ENCODE measurements at places on chromosomes 6 and 20. TPM values are rescaled to one million over a fixed set of nuclear protein-coding genes. Genes with fewer than 3 reads are reported as not detected.

The PSMB8 gene
- 353 TPM for total RNA-seq

The LAMP5 gene
- not detected for total RNA-seq

The FAM217A gene
- total RNA-seq: not detected

The PRICKLE4 gene
- not detected for total RNA-seq

The TTK gene
- total RNA-seq: 22.4 TPM

The ANKEF1 gene
- total RNA-seq: 0.32 TPM

The GHRH gene
- total RNA-seq: not detected

The SLC16A10 gene
- total RNA-seq: 2.8 TPM

The PROKR2 gene
- total RNA-seq: not detected

DNA sequence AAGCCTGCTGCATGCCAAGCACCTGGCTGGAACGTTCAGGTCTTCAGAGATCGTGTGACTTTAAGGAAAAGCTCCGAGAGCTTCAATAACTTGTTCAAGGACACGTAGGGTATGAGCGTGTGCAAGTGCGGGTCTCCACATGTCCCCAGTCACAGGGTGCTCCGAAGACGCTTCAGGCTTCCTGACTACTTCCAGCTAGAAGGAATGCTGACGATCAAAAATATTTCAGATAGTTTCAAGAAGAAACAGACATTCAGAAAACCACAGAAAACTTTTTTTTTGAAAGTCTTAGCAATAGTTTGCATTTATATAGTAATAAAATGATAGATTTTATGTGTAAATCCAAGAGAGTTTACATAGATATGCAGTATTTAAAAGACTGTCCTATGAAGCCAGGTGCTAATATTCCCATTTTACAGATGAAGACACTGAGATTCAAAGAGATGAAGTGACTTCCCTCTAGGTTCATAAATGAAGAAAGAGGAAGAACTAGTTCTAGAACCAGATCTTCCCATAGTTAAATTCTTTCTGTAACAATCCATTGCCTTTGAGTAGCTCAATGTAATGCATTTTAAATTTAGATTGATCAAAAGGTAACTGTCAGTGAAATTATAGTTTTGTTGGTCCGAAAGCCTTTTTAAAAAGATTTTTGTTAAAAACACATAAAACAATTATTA is 247.6 kb downstream of the MYLK4 start:
- no peak for DNase-seq
- H3K4me3 ChIP-seq: no peak overlapping the region
- no peaks in the 10 kb centered on the region for H3K36me3 ChIP-seq

DNA sequence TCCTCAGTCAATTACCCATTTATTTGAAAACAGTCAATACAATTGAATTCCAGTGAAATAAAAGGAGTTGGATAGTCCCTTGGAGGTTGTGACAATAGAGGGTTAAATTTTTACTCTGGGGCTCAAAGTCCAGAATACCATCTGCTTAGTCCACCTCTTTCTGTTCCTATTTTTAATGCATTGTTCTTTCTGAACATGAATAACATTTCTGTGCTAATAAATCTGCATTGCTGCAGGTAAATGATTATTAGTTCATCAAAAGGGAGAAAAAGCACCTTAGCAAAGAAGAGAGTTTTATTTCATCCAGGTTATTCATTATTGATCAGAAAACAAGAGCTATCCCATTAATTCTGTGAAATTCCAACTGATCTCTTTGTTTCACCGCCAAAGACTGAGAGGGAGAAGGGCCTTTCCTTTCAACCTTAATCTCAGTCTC is 166.1 kb upstream of the OLIG3 start:
- no peak overlapping the region for H3K4me3 ChIP-seq
- no peak for DNase-seq
- no peaks in the 10 kb centered on the region for H3K36me3 ChIP-seq
- H3K27ac ChIP-seq: no peak overlapping the region
- H3K4me1 ChIP-seq: peaks cover 49% of the 10 kb centered on the region

DNA sequence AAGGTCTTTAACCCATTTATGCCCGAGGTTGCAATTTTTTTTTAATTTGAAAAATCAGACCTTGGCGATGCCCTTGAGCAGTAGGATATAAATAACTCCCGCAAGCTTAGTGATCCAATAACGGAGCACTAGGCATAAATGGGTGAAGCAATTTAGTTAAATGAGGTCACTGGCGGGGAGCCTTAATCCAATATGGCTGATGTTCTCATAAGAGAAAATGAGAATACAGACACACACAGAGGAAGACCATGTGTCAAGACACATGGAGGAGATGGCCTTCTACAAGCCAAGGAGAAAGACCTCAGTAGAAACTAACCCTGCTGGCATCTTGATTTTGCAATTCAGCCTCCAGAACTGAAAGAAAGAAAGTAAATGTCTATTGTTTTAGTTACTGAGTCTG is 735 bp downstream of the SIRPG start:
- no peaks in the 10 kb centered on the region for H3K27me3 ChIP-seq
- H3K4me1 ChIP-seq: peaks cover 94% of the 10 kb centered on the region
- peak overlapping the region; percentile 89 for H3K4me3 ChIP-seq

- peaks cover 2% of the 10 kb centered on the region for H3K27me3 ChIP-seq
- no peaks in the 10 kb centered on the region for H3K36me3 ChIP-seq
- peaks cover 7% of the 10 kb centered on the region for H3K4me1 ChIP-seq
- no peak overlapping the region for H3K27ac ChIP-seq
- H3K4me3 ChIP-seq: no peak overlapping the region
- no peak for DNase-seq
Measured at GRCh38 chr20:2302384-2303060, 6.7 kb downstream of the TGM3 start.

DNA sequence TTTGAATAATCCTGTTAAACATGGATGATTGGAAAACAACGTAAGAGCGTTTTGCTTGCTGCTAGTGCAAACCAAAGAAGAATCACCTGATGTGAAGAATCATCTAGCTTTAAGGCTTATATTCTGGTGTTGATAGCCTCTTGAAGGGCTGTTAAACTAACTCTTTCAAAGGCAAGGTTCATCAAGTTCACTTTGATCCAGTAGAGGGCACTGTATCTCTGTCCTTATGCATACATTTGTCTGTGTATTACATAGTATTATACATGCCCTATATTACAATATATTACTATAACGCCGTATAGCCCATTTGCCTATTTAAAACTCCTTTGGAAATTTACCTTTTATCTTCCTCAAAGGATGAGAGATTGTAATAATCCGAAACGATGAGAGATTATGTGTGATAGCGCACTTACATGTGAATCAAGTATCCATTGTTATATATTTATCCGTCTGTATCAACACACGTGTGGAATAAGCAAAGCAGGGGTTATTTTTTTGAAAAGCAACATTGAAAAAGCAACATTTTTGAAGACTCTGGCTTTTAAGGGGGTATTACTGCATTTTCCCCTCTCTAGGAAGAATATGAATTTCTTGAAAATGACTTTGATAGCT is 50.8 kb upstream of the NRN1 start:
- H3K27ac ChIP-seq: no peak overlapping the region
- H3K36me3 ChIP-seq: no peaks in the 10 kb centered on the region
- peaks cover 18% of the 10 kb centered on the region for H3K27me3 ChIP-seq
- H3K4me1 ChIP-seq: no peaks in the 10 kb centered on the region

GRCh38 chr20:31608251-31608945 is 3.3 kb downstream of the ID1 start:
- no peak overlapping the region for H3K4me3 ChIP-seq
- H3K27ac ChIP-seq: no peak overlapping the region
- H3K36me3 ChIP-seq: no peaks in the 10 kb centered on the region
- H3K27me3 ChIP-seq: peaks cover 55% of the 10 kb centered on the region
- H3K4me1 ChIP-seq: peaks cover 27% of the 10 kb centered on the region

- H3K4me3 ChIP-seq: no peak overlapping the region
- DNase-seq: no peak
- H3K27me3 ChIP-seq: no peaks in the 10 kb centered on the region
Measured at GRCh38 chr20:9298906-9299305, 215.5 kb upstream of the LAMP5 start.

GRCh38 chr20:3420211-3420707 is 12.8 kb upstream of the DNAAF9 start:
- H3K27me3 ChIP-seq: peaks cover 4% of the 10 kb centered on the region
- peak overlapping the region; percentile 40 for H3K4me3 ChIP-seq
- peak overlapping the region; percentile 80 for H3K27ac ChIP-seq
- peak; percentile 62 for DNase-seq

DNA sequence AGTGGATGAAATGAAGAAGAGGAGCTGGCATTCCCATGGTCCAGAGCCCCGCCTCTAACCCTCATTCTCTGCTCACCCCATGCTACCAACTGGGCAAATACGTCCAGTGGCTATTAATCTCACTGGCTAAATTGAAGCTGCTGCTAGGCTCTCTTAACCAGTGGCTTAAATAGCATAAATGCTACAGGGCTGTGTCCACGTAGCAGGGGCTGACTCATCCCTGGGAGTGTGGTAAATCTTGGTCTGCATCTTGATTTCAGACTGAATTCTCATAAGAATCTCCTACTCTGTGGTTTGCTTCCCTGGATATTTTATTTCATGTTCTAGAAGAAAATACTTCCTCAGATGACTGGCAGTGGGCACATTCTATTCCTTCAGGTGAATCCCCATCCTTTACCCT is 193.1 kb upstream of the ARG1 start:
- DNase-seq: no peak
- H3K4me3 ChIP-seq: no peak overlapping the region
- H3K27ac ChIP-seq: no peak overlapping the region
- H3K4me1 ChIP-seq: no peaks in the 10 kb centered on the region

- no peaks in the 10 kb centered on the region for H3K36me3 ChIP-seq
- H3K27ac ChIP-seq: no peak overlapping the region
- H3K27me3 ChIP-seq: no peaks in the 10 kb centered on the region
Measured at GRCh38 chr6:124432620-124433019, 529.6 kb upstream of the RNF217 start.

- DNase-seq: no peak
- no peaks in the 10 kb centered on the region for H3K4me1 ChIP-seq
- H3K27me3 ChIP-seq: peaks cover 12% of the 10 kb centered on the region
- no peak overlapping the region for H3K27ac ChIP-seq
Measured at GRCh38 chr6:75762063-75762462, 13.0 kb downstream of the MYO6 start.

DNA sequence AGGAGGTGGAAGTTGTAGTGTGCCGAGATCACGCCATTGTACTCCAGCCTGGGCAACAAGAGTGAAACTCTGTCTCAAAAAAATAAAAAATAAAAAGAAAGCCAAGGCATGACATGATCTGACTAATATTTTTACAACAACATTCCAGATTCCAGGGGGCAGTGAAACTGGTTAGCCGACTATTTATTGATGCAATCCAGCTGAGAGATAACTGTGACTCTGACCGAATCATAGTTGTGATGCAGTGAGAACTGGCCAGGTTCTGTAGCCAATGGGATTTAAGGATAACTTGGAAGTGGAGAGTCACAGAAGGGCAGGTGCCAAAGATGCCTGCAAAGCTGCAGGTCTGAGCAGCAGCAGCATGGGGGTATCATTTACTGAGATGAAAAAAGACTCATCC is 82.9 kb upstream of the TSHZ2 start:
- no peak overlapping the region for H3K4me3 ChIP-seq
- no peak for DNase-seq
- H3K27ac ChIP-seq: no peak overlapping the region
- no peaks in the 10 kb centered on the region for H3K4me1 ChIP-seq

DNA sequence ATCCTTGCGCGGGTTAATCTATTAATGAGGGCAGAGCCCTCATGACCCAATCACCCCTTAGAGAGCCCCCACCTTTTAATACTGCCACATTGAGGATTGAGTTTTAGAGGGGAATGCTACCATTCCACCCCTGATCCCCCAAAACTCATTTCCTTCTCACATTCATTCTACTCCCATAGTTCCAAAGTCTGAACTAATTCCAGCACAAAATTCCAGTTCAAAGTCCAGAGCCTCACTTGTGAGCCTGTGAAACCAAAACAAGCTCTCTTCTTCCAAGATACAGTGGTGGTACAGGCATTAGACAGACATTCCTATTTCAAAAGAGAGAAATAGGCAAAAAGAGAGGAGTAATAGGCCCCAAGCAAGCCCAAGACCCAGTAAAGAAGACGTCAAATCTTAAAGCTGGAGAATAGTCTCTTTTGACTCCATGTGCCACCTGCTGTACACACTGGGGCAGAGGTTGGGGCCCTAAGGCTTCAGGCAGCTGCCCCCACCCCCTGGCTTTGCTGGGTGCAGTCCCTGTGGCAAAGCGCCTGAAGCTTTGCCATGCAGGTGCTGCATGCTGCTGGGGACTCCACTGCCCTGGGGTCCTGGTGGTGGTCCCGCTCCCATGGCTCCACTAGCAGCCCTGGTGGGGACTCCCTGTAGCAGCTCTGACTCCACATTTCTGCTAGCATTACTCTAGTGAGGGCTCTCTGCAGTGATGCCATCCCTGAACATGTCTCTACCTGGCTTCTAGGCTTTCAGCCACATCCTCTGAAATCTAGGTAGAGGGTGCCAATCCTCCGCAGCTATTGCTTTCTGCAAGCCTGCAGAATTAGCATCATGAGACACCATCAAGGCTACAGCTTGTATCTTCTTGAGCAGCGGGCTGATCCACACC is 41.3 kb downstream of the RSPH3 start:
- peaks cover 5% of the 10 kb centered on the region for H3K27me3 ChIP-seq
- no peak for DNase-seq
- H3K36me3 ChIP-seq: no peaks in the 10 kb centered on the region
- no peak overlapping the region for H3K4me3 ChIP-seq
- H3K4me1 ChIP-seq: peaks cover 13% of the 10 kb centered on the region

GRCh38 chr6:66553441-66553840 is 846.4 kb upstream of the EYS start:
- H3K27me3 ChIP-seq: no peaks in the 10 kb centered on the region
- H3K27ac ChIP-seq: no peak overlapping the region
- no peak for DNase-seq
- H3K36me3 ChIP-seq: no peaks in the 10 kb centered on the region

DNA sequence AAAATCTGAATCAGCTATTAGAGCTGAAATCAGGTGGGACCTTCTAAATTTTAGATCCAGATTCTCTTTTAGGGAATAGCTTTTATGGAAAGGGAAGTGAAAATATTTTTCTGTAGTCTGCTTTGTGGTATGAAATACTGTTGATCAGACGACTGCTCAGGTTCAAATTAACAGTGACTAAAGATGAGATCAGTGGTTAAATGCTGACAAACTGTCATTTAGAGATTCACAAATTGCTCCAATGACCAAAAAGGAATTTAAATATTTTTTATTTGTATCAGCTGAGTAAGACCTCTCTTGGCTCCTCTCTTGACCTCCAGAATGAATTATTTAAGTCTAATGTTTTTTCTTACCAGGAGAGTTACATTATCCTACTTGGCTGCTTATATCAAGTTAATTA is 77.3 kb downstream of the KCNQ5 start:
- no peak for DNase-seq
- H3K36me3 ChIP-seq: no peaks in the 10 kb centered on the region
- H3K4me3 ChIP-seq: no peak overlapping the region

- no peaks in the 10 kb centered on the region for H3K36me3 ChIP-seq
- H3K4me3 ChIP-seq: no peak overlapping the region
- no peaks in the 10 kb centered on the region for H3K27me3 ChIP-seq
- no peaks in the 10 kb centered on the region for H3K4me1 ChIP-seq
- no peak overlapping the region for H3K27ac ChIP-seq
Measured at GRCh38 chr6:82348130-82348529, 15.5 kb upstream of the TPBG start.

GRCh38 chr6:133705731-133706130 is 183.2 kb upstream of the TCF21 start:
- H3K27ac ChIP-seq: no peak overlapping the region
- H3K27me3 ChIP-seq: peaks cover 11% of the 10 kb centered on the region
- DNase-seq: no peak
- H3K4me1 ChIP-seq: no peaks in the 10 kb centered on the region

GRCh38 chr6:169503422-169504152 is 198.2 kb downstream of the WDR27 start:
- no peak overlapping the region for H3K4me3 ChIP-seq
- DNase-seq: no peak
- no peaks in the 10 kb centered on the region for H3K36me3 ChIP-seq
- no peaks in the 10 kb centered on the region for H3K4me1 ChIP-seq
